Effector CD8-positive, alpha-beta T cell (primary cell): ENCODE measurements at places on chromosomes 4 and X.

- no peak for DNase-seq
Measured at GRCh38 chr4:113976741-113977525, 2.5 kb downstream of the ARSJ start.

DNA sequence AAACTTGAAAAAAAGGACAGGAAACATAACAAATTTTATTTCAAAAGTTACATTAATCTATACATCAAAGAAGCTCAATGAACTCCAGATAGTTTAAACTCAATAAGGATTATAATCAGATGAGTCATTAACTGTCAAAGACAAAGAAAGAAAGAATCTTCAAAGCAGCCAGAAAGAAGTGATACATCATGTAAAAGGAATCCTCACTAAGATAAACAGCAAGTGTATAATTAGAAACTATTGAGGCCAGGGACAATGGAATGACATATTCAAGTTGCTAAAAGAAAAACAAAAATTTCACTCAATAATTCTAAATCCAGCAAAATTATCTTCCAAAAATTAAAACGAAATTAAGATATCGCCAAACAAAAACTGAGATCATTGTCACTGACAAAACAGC is 161.6 kb upstream of the NWD2 start:
- DNase-seq, result no peak

- no peak for DNase-seq
Measured at GRCh38 chr4:69995526-69996016, at the start of gene STATH. STATH (plus strand) TSS chr4:69995966; CDS start chr4:69998438, 2,472 bp downstream.

- DNase-seq, result no peak
Measured at GRCh38 chr4:174365018-174365587, 81.4 kb downstream of the CEP44 start.

DNA sequence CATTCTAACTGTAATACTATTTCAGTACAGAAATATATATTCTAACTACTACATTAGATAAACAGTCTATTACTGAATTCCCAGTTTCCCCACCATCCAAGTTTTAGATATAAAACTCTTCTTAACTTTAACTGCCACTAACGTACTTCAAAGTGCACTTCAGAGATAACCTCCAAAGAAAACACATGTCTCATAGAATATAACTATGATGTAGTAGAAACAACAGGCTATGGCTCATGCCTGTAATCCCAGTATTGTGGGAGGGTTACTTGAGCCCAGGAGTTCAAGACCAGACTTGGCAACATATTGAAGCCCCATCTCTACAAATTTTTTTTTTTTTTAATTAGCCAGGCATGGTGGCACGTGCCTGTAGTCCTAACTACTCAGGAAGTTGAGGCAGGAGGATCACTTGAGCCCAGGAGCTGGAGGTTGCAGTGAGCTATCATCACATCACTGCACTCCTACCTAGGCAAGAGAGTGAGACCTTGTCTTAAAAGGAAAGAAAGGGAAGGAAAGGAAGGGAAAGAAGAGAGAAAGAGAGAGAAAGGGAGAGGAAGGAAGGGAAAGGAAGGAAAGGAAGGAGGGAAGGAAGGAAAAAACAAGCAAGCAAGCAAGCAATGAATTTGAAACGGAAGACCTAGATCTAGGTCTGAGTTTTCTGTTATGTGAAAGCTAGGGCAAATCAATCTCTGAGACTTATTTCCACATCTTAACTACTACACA is 4.8 kb downstream of the HAUS3 start:
- no peak for DNase-seq

DNA sequence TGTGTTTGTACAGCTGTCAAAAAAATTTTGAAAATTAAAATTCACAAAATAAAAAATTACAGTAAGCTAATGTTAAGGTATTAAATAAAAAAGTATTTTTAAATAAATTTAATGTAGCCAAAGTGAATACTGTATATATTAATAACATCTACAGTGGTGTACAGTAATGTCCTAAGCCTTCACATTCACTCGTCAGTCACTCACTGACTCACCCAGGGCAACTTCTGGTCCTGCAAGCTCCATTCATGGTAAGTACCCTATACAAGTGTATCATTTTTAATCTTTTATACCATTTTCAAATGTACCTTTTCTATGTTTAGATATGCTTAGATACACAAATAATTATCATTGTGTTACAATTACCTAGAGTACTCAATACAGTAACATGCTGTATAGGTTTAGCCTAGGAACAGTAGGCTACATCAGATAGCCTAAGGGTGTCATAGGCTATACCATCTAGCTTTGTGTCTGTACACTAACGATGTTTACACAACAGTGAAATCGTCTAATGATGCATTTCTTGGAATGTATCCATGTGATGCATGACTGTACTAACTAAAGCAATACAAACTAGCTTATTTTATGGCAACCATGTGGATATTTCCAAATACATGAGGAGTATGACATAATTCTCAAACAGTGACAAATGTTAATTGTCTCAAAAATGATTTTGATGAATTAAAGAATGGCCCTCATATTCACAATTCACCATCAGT is 13.7 kb downstream of the DDX60 start:
- DNase-seq, result no peak

DNA sequence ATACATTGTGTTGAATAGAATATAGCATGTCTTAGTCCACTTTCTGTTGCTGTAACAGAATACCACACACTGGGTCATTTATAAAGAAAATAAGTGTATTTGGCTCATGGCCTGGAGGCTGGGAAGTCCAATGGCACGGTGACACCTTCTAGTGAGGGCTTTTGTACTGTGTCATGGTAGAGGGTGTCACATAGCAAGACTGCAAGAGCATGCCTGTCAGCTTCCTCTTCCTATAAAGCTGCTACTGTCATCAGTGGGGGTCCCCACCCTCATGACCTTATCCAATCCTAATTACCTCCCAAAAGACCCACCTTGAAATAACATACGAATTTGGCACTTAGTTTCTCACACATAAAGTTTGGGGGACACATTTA is 193.2 kb downstream of the PTTG2 start:
- no peak for DNase-seq

- no peak for DNase-seq
Measured at GRCh38 chr4:74112399-74113105, 13.6 kb upstream of the CXCL2 start.

GRCh38 chrX:9557521-9557920 is 92.7 kb downstream of the TBL1X start:
- no peak for DNase-seq

DNA sequence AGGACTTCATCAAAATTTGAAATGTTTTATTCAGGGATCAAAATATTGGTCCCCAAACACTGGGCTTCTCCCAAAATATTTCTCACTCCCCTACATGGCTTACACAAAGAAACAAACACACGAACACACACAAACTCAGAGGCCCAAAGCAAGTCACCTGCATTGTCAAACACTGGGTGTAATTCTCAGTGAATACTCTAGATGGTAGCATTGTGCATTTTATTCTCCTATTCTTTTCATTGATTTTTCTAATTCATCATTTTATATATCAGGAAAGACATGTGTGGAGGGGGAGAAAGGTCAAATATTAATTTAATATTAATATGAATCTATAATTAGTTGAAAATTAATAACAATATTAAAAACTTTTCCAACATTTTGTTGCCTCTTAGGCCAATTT is 72.3 kb upstream of the TNMD start:
- DNase-seq, result no peak

GRCh38 chrX:24285082-24285481 is 28.8 kb downstream of the SUPT20HL2 start:
- DNase-seq, result no peak

DNA sequence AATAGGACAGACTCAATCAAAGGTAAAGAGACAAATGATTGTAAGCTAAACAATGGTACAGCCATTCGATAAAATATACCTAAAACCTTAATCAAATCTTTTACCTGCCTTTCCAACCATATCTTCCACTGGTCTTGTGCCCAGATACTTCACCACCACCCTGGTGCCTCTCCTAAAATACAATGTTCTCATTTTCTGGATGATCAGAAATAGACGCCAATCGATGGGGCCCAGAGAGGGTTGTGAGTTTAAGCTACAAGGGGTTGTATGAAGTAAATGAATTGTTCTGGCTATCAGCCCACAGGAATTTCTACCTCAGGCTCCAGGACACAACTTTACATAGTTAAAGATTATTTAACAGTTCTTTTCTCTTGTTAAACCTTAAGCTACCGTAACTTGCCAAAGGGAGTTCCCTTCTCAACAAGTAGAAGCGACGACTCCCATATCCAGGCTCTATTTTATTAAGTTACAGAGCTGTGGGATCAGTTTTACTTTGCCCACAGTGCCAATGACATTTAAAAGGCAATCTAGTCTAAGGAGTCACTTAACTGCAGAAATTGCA is 99.1 kb downstream of the CHRNA9 start:
- DNase-seq, result no peak

DNA sequence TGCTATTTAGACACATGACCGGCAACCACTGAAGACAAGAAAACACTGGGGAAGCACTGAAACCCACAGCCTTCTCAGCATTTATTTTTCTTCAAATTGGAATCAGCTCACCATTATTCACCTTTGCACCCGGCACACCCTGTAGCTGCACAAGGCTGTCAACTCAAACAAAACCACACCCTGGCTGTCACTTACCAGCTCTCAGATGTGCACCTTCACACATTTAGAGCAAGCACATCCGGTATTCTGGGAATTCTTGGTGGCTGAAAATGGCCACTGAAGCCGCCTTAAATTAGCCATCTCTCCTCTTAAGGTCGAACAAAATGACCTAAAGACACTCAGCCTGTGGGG is 5.9 kb downstream of the ZFYVE28 start:
- DNase-seq, result peak; percentile 19

DNA sequence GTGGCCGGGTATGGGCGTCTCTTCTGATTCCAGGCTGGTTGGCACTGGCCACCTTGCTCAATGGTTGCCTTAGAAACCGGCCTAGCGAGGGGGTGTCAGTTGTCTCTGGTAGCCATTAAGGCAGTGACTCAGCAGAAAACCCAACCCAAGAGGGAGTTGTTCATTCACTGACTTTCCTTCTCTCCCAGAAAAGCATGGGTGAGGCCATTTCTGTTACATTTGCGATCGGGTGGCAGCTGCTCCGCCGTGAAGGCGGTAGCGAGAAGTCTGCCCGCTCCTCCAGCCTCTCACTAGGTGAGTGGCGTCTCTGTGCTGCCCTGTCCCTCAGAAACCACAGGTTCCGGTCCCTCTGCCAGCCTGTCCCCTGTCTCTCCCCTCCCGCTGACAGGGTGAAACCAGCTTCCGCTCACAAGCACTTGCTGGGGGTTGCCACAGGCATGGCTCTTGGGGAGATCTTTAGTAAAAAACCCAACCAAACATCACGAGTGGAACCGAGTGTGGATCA is 17.4 kb downstream of the IRAK1 start:
- DNase-seq, result no peak

DNA sequence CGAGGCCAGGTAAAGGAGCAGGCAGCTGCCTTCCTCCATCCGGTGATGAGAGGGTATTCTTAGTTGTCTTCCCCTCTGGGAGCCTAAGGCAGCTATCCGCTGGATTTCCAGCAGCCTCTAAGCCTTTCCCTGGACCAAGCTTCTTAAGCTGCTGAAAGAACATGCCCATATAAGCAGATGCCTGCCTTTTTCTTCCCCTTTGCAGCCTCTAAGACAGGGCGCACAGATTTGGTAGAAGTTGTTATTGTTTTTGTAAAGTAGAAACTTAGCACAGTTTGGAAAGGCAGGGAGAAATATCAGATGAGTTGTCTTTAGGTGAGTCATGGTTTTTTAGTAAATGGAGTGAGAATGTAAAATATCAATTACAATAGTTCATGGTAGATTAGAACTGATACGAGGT is 210.8 kb downstream of the ARHGAP10 start:
- DNase-seq, result no peak

DNA sequence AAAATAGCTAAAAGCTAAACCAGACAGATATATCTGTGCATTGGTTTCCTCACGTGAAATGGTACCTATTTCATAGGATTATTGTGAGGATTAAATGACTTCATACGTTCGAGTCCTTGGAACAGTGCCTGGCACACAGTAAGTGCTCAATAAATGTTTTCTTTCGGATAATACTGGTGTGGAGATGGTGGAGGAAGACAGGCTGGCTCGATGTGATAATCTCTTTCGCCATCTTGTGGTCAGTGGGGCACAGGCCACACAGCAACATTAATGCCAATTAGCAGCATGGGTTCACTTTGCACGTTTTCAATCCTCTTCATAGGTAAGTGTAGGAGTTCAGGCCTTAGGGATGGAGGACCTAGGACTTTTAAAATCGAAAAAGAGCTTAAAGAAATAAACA is 9.3 kb downstream of the PAGE4 start:
- no peak for DNase-seq

DNA sequence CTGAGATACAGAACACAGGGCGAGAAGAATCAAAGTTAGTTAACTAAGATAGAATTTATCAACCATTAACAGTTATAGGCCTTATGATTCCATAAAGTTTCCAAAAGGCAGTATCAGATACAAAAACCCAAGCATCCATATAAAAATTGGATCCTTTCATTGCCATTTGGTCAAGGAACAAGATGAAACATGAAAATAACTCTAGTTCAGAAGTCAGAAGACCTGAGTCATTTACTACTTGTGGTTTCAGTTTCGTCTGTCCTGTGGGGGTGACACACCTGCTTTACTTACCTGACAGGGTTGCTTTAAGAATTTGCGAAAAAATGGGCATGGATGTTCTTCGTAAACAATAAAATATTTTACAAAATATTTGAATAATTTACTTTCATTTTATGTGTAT is 130.8 kb downstream of the ANAPC10 start:
- no peak for DNase-seq

DNA sequence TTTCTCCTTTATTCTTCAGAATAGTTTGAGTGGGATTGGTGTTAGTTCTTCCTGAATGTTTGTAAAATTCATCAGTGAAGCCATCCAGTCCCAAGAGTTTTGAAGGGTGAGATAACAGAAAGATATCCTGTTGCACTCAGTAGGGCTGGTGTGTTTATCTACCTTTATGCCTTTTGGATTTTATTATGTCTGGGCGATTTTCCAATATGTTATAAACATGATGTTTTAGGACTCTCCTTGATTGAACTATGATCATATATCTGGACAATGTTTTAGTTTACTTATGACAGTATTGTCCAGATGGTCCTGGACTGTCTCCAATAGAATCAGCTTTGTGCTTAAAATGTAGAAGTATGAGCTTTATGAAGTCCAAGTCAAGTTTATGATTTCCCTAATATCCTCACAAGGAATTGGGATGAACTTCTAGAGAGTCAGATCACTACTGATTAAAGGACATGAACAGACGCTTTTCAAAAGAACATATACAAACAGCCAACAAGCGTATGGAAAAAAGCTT is 77.6 kb upstream of the ITM2A start:
- no peak for DNase-seq

DNA sequence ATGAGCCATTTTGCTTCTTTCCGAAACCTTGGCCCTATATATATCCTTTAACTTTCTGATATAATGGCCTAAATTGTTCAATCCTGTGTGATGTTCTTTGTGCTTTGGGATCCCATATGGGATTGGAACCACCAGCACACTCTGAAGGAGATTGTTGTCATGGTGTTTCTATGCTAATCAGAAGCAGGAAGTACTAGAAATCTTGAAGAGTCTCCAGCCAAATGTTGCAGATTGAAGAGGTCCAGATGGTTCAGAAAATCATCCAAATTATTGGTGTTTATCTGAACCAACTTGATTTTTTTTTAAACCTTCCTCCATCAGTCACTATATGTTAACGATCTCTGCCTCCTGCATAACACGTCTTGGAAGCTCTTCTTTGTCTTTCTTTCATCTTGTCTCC is 72.8 kb downstream of the KIT start:
- no peak for DNase-seq
